ENCODE measurements at places on chromosomes 13 and 19.

DNA sequence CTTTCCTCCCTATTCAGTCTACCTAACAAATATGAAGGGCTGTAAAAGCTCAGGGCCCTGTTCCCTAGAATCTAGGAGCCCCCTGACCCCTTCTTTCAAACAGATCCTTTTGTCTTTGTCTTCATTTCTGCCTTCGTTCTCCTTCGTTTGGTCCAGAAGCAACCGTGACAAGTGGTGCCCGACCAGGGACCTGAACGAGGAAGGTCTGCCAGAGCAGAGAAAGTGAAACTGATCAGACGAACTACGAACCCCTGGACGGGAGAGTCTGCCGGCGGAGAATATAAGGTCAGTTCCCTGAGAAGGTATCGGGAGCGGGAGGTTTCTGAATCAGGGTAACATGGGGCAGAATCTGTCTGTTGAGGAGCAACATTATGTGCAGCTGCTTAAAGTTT lies 751 bp downstream of the ERVK3-1 start:
- peak; percentile 35 for DNase-seq

DNA sequence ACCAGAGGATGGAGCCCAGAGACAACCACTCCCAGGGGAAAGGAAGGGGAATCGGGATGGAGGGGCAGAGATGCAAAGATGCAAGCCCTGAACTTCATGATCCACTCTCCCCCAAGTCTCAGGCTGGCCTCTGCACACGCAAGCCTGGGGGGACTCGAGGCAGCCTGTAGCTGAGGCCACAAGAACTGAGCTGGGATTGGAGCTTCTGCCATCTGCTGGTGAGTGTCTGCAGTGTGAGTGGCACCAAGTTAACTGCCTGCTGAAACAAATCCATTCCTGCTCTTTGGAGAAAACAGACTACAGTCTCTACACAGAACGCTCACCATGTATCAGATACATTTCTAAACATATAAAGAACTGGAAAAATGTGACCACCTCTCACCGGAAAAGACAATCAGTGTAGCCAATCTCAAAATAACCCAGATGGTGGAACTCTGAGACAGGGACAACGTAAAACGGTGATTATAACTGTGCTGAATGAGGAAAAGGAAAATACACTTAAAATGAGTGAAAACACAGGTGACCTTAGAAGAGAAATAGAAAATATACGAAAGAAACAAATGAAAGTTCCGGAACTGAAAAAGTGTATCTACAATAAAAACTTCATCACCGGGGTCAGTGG lies 62.1 kb downstream of the KLF2 start:
- peak; percentile 67 for DNase-seq

DNA sequence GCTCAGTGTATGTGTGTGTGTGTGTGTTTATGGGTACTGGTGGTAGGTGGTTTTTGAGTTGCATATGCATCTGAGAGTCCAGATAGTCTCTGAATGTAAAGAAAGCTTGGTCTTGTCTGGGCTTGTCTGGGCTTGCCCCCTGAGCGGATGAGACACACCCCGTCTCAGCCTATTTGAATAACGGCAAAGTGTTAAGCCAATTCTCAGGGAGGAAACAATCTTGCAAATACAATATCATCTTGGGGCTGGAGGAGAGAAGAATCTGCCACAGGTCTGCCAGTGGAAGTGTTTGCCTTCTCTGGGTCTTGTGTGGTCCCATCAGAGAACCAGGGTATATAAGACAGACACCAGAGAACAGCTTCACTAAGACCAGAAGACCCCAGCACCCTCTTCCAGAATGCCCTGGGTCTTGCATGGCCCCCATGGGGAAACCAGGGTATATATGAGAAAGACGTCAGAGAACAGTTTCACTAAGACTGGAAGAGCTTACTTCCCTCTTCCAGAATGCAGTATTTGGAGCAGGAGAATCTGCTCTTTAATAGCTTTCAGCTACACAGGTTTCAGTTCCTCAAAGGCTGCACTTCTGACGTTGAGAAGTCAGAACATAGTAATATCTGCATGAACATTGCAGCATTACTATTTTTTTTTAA lies 13.3 kb downstream of the CD70 start:
- peak; percentile 35 for DNase-seq

DNA sequence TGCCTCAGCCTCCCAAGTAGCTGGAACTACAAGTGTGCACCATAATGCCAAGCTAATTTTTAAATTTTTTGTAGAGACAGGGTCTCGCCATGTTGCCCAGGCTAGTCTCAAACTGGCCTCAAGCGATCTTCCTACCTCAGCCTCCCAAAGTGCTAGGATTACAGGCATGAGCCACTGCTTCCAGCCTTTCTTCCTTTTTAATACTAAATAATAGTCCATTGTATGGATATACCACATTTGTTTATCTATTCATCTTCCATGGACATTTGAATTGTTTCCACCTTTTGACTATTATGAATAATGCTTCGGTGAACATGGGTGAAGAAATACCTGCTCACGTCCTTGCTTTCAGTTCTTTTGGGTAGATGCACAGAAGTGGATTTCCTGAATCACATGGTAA lies 24.4 kb downstream of the GARRE1 start:
- DNase-seq = no peak

DNA sequence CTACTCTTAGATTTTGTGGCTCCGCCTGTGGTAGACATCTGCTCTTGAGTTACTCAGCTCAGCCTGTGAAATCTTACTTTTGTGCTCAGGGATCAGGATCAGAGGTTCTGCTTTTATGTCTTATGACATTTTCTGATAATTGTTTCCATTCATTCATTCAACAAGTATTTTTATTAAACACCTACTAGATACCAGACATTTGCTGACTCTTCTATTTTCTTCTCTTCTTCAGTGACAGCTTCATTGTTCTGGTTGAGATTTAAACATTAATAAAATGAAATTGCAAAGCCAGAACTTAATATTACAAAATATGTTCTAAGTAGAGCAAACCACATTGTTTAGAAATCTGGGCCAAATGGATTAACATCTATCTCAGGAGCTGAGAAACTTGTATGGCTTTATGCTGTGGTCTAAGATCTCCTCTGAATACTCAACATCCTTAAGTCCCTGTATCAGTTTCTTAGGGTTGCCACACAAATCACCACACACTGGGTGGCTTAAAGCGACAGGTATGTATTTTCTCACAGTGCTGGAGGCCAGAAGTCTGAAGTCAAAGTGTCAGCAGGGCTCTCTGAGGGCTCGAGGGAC lies 15.8 kb upstream of the MICU2 start:
- DNase-seq = no peak

DNA sequence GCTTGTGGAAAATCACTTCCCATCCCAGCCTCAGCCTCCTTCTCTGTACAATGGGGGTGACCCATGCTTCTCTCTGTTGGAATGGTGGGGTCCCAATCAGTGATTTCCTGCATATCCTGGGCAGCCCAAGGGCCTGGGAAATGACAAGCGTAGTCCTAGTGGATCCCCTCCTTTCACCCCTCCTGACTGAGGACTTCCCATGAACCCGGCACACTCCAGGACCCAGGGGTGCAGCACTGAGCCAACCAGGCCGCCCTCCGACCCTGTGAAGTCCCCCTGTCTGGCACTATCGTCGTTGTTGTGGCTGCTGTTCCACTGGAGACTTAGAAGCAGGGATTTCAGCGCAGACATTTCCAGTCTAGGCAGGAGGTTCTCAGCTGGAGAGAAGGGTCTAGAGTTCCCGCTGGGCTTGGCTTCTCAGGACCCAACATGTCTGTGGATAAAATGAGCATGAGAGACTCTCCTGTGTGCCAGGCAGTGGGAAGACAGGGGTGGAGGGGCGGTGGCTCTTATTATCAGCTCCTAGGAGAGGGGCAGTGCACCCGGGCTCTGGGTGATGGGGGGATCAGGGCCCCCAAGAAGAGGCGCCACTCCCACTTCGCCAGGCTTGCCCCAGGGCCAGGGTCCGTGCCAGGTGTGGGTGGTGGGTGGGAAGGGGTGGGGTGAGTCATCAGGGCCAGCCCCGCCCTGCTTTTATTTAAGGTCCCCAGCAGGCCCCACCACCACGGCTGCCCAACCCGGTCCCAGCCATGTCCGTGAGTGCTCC lies at the start of gene LGALS7B:
TSS of gene LGALS7B (plus strand) at position 723 of the 766 bp plus-strand sequence. CDS start at position 750, 27 bp downstream.
- DNase-seq = no peak

DNA sequence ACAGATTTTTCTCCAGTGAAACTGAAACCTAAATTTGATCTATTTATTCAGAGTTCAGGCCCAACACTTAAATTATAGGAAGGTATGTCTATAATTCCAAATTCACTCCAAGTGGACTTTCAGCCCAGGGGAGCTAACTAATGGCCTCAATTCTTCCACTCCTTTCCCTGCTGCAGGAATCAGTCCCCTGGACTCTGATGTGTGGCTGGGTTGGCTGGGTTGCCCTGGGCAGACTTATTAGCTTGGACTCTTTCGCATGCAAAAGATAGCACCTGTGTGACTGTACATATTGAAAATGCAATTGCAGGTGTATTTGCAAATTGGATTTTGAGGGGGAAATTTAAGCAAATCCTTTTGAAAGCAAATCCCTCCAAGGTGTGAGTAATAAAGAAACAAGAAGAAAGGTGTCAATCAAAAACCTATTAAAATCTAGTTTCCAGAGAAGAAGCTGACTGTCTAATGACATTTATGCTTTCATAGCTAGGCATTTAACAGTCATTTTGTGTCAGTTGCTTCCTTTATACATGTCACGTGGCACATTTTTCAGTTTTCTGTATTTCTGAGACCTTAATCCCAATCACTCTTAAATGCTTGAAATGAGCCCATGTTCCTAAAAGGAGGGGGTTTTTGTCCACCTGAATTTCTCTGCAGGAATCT lies 42.7 kb downstream of the KLF5 start:
- DNase-seq = no peak

Data from CD4-positive, alpha-beta T cell treated with Interferon alpha-2 for 1 hour (primary cell).